Mesothelial cell of epicardium (in vitro differentiated cells): ENCODE measurements at places on chromosomes 2 and 18. TPM values are rescaled to one million over a fixed set of nuclear protein-coding genes. Genes with fewer than 3 reads are reported as not detected.

DNA sequence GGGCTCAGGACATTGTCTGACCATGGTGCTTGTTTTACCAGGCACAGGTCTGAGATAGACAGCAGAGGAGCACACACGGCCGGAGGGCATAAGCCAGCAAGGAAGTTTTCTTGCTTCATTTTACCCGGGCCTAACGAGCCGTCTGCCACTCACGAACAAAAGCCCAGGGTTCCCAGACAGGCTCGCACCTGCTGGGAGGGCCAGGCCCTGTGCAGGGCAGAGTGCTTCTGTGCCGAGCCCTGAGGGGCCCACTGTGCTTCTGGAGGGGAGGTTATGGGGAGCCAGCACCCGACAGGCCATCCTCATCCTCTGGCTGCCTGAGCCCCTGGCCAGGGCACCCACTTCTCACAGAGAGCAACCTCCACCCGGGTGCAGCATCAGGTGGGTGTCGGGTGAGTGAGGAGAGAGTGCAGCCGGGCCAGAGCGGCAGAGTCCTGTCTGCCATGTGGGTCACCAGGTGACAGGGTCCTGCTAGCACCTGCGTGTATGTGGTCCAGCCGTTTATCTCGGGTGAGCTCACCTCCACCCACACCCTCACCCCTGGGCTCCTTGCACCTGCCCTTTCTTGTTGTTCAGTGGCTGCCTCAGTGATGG lies 297.9 kb downstream of the NDUFA10 start:
- no peak for DNase-seq

GRCh38 chr2:189013671-189014448 lies 39.7 kb downstream of the COL3A1 start:
- DNase-seq, result no peak

GRCh38 chr2:227528803-227529202 lies 56.8 kb downstream of the AGFG1 start:
- no peak for DNase-seq

- DNase-seq, result no peak
Measured at GRCh38 chr2:100887039-100887578, 67.2 kb downstream of the NPAS2 start.

DNA sequence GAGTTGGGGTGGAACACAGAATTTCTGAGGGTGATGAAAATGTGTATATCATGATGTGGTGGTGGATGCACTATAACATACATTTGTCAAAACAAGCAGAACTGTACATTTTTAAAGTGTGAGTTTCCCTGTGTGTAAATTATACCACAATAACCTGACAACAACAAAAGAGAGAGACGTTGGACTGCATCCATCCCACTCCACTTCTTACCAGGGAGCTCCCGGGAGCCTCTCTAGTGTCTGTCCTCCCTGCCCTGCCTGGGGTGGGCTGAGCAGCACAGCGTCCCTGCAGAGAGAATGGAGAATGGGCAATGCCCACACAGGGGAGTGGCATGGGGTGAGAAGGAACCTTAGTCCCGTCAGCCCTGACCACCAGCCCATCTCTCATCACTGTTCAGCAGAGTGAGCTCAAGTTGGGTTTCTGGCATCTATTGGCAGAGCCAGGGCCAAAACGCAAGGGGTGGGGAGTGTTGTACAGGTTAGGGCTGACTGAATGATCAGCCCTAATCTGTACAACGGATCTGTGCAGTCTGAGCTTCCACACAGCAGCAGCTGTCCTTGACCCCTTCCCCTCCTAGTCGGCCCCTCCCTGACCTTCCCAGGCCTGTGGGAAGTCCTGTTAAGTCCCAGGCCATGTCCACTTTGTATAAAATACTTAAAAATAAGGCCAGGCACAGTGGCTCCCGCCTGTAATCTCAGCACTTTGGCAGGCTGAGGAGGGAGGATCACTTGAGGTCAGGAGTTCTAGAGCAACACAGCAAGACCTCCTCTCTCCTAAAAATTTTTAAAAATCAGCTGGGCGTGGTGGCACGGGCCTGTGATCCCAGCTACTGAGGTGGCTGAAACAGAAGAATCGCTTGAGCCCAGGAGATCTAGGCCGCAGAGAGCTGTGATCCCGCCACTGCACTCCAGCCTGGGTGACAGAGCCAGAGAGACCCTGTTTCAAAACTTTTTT lies 3.3 kb upstream of the PROC start:
- no peak for DNase-seq

- DNase-seq, result no peak
Measured at GRCh38 chr2:225008179-225008856, 34.0 kb downstream of the DOCK10 start.

GRCh38 chr2:214995926-214996670 lies 142.3 kb downstream of the ABCA12 start:
- no peak for DNase-seq

GRCh38 chr18:13235981-13236380 lies 17.4 kb downstream of the LDLRAD4 start:
- DNase-seq, result no peak

DNA sequence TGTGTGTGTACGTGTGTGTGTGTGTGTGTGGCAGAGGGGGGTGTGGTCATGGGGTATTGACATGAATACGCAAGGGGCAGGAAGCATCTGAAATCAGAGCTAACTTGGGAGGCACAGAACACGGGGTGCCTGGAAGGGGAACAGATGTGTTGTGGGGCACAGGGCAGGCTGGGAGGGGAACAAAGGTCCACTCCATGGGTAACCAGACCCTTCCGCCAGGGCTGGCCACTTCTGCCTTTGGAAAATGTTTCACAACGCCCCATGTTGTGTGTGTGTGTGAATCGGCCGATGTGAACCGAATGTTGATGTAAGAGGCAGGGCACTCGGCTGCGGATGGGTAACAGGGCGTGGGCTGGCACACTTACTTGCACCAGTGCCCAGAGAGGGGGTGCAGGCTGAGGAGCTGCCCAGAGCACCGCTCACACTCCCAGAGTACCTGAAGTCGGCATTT lies at the start of gene SLC11A1:
TSS of gene SLC11A1 (plus strand) at position 358 of the 451 bp plus-strand sequence. CDS start 96 bp downstream, outside the sequence.
- no peak for DNase-seq

DNA sequence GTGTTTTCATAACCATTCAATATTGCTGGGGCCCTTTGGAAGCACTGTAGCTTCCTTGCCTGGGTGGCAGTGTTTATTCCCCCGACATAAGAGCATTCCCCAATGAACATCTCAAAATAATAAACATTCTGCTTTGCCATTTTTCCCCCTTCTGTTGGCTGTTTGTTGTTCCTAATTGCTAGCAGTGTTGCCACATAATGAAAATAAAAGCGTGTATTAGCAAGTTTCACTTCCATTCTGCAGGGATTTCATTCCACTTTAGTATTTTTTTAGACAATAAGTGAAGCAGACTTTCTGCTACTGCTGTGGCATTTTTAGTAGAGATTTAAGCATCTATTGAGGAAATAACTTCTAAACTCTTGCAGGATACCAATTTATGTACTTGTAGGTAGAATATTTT lies 154.7 kb upstream of the GALNT13 start:
- no peak for DNase-seq

- DNase-seq, result no peak
Measured at GRCh38 chr2:12033494-12033893, 287.1 kb downstream of the LPIN1 start.

- no peak for DNase-seq
Measured at GRCh38 chr18:22827741-22828140, 105.4 kb upstream of the RBBP8 start.

DNA sequence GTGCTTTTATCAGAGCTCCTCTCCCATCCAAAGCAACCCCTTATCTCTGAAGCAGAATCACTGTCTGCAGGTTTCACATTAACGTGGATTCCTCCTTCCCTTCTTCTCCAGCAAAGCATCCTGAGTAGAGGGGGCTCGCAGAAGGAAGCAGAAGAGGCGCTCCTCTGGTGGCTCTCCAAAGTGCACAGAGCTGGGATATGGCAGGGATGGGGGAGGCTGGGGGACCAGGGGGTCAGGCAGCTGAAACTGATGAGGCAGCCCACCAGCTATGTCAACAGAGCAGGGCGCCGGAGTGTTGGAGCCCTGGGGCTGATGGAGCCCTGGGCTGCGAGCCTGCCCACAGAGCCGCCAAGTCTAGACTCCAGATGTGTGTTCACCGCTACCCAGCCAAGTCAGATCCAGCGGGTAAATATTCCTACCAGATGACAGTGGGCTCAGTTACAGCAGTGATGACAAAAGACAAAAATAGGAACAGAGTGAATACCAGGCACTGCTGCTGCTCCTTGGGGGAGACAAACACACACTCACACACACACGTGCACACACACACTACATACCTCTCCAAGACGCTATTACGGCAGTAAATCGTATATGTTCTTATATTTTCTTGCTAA lies 678.3 kb upstream of the ID2 start:
- no peak for DNase-seq

- peak; percentile 48 for DNase-seq
Measured at GRCh38 chr2:30147196-30147714, 448 bp downstream of the YPEL5 start.

DNA sequence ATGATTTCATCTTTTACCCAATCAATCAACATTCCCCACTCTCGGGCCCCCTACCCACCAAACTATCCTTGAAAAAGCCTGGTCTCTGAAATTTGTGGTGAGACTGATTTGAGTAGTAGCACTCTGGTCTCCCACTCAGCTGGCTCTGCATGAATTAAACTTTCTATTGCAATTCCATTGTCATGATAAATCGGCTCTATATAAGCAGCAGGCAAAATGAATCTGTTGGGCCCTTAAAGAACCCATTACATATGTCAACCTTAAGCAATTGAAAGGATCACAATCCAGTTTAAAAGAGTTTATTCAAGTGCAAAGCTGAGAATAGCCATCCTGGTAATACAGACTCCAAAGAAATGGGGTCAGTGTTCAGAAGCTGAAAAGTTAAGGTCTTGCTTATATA lies 68.2 kb downstream of the NEURL3 start:
- no peak for DNase-seq

GRCh38 chr2:58634653-58635370 lies 393.7 kb upstream of the FANCL start:
- DNase-seq, result no peak

- DNase-seq, result no peak
Measured at GRCh38 chr2:98914713-98915580, 21.1 kb downstream of the CRACDL start.

GRCh38 chr2:84441036-84441435 lies 18.0 kb downstream of the SUCLG1 start:
- no peak for DNase-seq

GRCh38 chr18:45201489-45201888 lies 413.8 kb upstream of the SLC14A2 start:
- no peak for DNase-seq

DNA sequence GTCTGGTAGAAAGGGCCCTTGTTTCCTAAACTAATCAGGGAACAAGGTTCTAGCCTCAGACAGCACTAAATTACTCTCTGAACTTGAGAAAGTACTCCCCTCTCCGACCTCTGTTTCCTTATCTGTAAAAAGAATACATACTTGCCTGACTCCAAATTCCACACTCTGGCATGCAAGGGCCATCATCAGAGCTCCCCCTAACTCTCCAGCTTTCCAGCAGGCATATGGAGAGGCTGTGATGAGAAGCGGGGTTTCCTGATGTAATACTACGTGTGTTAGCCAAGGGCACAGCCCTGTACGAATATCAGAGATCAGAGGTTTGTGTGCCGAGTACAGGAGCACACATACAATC lies 1.8 kb upstream of the EVA1A start:
- no peak for DNase-seq

GRCh38 chr2:218781691-218782527 lies at the start of gene CYP27A1:
Gene CYP27A1, plus strand, starts transcription at chr2:218782147. Its CDS starts 36 bp downstream, at chr2:218782183.
- peak; percentile 56 for DNase-seq

GRCh38 chr2:197919487-197919886 lies 115.1 kb downstream of the PLCL1 start:
- DNase-seq, result no peak

DNA sequence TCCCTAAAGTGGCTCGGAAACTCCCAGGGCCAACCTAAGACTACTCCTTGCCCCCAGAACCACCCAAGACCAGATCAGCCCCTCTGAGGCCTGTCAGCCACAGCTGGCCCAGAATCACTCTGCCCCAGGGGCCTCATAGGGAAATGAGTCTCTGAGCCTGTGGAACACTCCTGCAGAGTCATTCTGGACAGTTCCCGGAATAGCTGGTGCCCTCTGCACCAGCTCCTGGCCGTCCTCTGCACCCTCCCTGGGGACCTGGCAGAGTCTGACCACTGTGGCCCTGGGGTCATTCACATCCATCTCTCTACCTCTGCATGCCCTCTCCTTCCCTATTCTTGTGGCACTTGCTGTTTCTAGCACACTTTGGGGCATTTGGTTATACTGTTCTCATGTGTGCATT lies 14.6 kb upstream of the TMEM214 start:
- DNase-seq, result no peak

The RGPD3 gene
- 0.09 to 0.18 TPM (median 0.18 TPM) in 3 replicates for total RNA-seq

The FHOD3 gene
- total RNA-seq, result 14.0 to 16.3 TPM (median 14.6 TPM) in 3 replicates

The CIB4 gene
- not detected in 3 replicates for total RNA-seq

The IGFBP2 gene
- total RNA-seq, result 376 to 409 TPM (median 381 TPM) in 3 replicates

The GCKR gene
- not detected in 3 replicates for total RNA-seq

The MREG gene
- total RNA-seq, result 11.4 to 12.8 TPM (median 11.9 TPM) in 3 replicates

The MFSD2B gene
- total RNA-seq, result 0.16 to 0.84 TPM (median 0.31 TPM) in 3 replicates

The OLA1 gene
- 83.9 to 94.2 TPM (median 87.3 TPM) in 3 replicates for total RNA-seq

The SPC25 gene
- 9.1 to 10.3 TPM (median 10.1 TPM) in 3 replicates for total RNA-seq

The DYNAP gene
- total RNA-seq, result not detected in 3 replicates

The FBXO15 gene
- total RNA-seq, result 1.6 to 2.3 TPM (median 2.2 TPM) in 3 replicates
